ENCODE measurements at places on chromosomes 4 and X.

- DNase-seq = no peak
Measured at GRCh38 chrX:72115380-72115779, 16.3 kb downstream of the RTL5 start.

DNA sequence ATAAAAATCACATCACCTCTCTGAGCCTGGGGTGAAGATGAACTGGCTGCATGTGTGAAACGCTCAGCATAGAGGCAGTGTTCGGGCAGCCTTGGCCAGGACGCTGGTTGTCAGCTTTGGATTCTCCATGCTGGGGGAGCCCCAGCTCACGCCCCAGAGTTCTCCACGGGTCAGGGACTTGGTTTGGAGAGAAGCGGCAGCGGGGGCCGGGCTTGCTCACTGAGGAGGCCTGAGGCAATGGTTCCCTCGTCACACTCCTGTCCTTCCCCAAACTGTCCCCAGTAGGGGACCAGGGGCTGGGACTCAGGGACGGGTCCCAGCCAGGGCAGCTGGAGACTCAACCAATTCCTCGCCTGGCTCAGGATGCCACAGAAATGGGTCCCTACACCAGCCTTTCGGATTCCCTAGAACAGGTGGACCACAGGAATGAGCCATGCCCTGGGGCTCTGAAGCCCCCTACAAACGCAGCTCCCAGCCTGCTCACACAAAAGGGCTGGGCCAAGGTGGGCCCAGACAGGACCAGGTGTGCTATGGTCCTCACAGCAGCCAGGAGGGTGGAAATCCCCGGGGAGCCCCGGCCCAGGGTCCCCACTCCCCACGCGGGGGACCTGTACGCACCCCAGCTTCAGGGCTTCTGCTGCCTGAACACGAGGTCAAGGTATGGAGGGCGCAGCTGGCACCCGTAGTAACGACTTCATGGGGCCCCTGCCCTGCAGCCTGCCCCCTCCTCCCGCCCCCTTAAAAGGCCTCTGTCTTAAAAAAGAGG, 1.4 kb downstream of the MXD4 start:
- DNase-seq = no peak

- DNase-seq = no peak
Measured at GRCh38 chr4:151389311-151389710, 19.7 kb upstream of the FHIP1A start.

DNA sequence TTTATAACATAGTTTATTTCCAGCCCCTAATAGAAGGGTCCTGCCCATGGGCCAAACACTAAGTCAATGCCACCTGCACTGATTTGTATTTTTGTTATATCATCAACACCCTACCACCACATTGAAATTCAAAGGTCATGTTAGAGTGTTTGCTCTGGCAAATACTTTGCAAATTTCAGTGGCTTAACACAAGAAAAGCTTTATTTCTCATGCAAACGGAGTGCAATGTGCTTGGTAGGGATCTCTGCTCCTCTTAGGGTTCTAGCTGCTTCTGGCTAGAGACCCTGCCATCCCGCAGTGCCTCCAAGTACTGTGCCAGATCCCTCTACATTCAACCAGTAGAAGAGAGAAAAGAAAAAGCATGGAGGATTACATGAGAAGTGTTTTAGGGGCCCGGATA, 230.8 kb upstream of the TET2 start:
- no peak for DNase-seq

All from activated CD8-positive, alpha-beta memory T cell treated with anti-CD3 and anti-CD28 coated beads for 24 hours (primary cell).